ENCODE measurements at places on chromosomes 13 and 19.

DNA sequence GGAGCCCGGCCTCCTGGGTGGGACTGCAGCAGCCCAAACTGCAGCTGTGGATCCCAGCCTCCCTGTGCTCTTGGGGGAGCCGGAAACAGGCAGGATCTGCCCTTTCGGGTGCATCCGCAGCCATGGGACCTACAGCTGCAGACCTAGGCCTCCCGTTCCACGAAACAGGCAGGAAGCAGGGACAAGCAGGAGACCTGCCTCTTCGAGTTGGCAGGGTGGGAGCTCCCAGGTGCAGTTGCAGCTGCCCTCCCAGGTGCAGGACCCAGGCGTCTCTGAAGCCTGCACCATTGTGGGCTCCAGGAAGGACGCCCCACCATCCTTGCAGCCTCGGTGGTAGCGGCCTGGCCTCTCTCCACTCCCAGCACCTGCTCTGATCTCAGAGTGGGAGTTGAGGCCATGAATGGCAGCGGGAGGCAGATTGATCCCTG lies 189.0 kb upstream of the KLHL1 start:
- no peak for DNase-seq

DNA sequence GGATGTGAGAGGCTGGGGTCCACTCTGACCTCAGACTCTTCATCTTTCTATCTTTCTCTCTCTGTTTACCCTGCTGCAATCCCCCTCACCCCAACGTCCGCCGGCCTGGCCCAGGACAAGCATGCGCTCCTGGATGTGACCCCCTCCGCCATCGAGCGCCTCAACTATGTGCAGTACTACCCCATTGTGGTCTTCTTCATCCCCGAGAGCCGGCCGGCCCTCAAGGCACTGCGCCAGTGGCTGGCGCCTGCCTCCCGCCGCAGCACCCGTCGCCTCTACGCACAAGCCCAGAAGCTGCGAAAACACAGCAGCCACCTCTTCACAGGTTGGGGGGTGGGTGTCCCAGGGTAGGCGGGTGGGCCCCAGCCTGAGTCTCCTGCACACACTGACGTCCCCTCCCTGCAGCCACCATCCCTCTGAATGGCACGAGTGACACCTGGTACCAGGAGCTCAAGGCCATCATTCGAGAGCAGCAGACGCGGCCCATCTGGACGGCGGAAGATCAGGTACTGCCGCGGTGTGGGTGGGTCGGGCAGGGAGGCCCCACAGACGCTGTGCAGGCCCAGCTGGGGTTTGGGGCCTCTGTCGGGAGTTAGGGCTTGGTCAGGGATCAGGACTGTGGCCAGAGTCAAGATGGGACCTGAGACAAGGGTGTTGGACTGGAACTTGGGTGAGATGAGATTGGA lies 15.0 kb downstream of the APBA3 start:
- no peak for DNase-seq

- DNase-seq, result no peak
Measured at GRCh38 chr19:5096536-5096935, 127.6 kb downstream of the KDM4B start.

GRCh38 chr13:106090001-106090400 lies 445.5 kb downstream of the EFNB2 start:
- DNase-seq, result no peak

GRCh38 chr19:901216-902092 lies 8.2 kb downstream of the RNU6-9 start:
- DNase-seq, result no peak

GRCh38 chr13:53005626-53006025 lies 23.0 kb upstream of the OLFM4 start:
- DNase-seq, result no peak

DNA sequence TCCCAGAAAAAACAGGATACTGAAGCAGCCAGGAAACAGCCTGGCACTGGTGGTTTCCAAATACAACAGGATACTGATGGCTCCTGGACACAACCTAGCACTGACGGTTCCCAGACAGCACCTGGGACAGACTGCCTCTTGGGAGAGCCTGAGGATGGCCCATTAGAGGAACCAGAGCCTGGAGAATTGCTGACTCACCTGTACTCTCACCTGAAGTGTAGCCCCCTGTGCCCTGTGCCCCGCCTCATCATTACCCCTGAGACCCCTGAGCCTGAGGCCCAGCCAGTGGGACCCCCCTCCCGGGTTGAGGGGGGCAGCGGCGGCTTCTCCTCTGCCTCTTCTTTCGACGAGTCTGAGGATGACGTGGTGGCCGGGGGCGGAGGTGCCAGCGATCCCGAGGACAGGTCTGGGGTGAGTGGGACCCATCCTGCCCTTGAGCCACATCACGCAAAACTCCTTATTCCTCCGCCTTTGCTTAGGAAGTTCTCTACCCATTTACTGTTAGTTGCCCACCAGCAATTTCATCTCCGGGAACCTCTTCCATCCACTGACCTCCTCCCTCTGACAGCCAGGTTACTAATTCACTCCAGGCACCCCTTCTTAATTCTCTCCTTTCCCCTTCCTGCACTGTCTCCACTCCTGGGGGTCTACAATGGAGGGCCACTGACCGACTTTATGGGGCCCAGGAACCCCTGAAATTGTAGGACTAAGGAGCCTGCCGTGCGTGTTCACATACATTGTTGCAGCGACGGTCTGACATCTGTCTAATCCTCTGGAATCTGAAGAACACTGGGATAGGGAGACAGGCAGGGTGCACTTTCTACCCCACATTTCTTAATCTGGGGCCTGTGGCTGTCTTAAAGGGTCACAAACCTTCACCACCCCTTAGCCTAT lies 1.2 kb downstream of the ITPKC start:
- no peak for DNase-seq

GRCh38 chr13:34246511-34246910 lies 428.6 kb downstream of the RFC3 start:
- DNase-seq, result no peak

- no peak for DNase-seq
Measured at GRCh38 chr19:53131727-53132126, 983 bp downstream of the ZNF415 start.

- no peak for DNase-seq
Measured at GRCh38 chr13:43522788-43523187, 264.0 kb downstream of the ENOX1 start.

- no peak for DNase-seq
Measured at GRCh38 chr19:41528106-41528505, 47.9 kb upstream of the CEACAM21 start.

DNA sequence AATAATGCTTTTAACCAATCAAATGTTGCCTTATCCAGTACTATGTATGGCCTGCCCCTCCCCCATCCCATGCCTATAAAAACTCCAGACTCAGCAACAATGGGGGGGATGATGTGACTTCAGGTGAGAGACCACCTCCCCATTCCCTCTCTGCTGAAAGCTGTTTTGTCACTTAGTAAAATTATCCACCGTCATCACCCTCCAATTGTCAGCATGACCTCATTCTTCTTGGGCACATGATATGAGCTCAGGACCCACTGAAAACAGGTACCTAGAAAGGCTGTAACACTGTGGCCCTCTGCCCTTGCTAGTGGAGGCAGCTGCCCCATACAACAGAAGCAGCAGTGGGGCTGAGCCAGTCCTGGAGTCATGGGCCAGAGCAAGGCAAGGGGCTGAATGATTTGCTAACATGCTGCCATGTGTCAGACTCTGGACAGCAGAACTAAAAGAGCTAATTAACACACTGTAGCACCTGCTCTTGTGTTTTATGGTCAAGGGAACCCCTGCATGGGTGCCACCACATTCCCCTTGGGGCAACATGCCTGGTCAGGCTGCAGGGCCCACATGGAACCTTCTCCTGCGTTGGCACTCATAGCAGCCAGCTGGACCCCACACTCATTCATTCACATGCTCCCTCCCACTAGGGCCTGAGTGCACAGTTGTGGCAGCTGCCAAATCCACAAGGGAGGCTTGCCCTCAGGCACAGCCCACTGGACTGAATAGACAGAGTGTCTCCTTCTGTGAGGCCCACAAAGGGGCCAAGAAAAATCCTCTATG lies 722.2 kb upstream of the PCDH20 start:
- no peak for DNase-seq

- no peak for DNase-seq
Measured at GRCh38 chr19:11191273-11191755, 6.0 kb downstream of the KANK2 start.

DNA sequence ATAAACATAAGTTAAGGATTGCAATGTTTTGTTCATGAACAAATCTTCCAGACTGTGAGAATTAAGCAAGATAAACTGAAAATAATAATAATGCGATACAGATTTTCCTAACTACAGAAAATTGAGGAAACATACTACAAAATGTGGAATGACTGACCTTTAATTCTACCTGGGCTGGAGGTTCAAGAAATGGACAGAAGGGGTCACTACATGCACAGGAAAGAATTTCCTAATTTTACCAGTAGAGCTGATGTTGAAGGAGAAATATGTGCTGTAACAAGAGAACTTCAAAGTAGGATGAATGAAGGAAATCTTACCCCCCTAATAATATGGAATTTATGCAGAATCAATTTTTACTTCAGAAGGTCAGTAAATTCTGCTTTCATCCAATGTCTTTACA lies 62.3 kb downstream of the ZNF627 start:
- DNase-seq, result no peak

DNA sequence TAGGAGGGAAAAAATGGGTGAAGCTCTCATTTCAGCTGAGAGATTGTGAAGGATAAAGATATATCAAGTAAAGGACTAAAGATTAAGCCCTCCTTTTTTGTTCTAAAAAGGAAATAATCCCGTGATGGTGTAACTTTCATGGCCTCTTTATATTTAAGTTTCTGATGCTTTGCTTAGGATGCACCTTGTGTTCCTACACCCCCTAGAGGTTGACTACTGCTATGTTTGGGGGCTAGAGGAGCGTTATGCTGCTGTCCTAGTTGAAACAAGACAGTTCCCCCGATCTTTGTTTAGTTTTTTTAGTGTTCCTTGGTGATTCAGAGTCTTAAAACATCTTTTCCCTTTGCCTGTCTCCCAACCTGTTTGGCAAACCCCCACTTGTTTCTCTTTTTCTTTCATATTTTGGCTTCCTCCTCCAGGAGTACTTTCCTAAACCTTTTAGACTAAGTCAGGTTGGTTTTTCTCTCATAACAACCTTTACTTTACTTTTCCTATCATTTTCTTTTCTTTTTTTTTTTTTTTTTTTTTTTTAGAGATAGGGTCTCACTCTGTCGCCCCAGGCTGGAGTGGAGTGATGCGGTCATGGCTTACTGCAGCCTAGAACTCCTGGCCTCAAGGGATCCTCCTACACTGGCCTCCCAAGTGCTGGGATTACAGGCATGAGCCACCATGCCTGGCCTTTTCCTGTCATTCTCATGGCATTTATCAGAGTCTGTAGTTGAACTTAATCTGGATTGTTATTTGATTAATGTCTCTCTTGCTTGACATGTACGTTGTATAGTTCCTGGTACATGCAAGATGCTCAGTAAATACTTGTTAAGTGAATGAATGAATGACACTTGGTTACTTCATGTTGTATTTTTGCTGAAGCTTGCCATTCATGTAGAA lies 2.8 kb downstream of the UBA2 start:
- DNase-seq, result no peak

- DNase-seq, result no peak
Measured at GRCh38 chr13:113063091-113063491, 42.5 kb upstream of the F7 start.

- no peak for DNase-seq
Measured at GRCh38 chr13:79936368-79937136, 404.4 kb downstream of the SPRY2 start.
